ENCODE measurements at places on chromosomes 5 and 9. TPM values are rescaled to one million over a fixed set of nuclear protein-coding genes. Genes with fewer than 3 reads are reported as not detected.
A peak's percentile ranks its signal among the peaks of the same experiment; 100 is the strongest.

- no peak for DNase-seq
- H3K4me1 ChIP-seq: peaks cover 17% of the 10 kb centered on the region
- no peak overlapping the region for H3K27ac ChIP-seq
These were observed 4.7 kb upstream of the LCN2 start for GRCh38 chr9:128144239-128145181.

GRCh38 chr5:68344447-68345111, 129.0 kb downstream of the PIK3R1 start:
- H3K4me1 ChIP-seq: peaks cover 42% of the 10 kb centered on the region
- peaks cover 4% of the 10 kb centered on the region for H3K27me3 ChIP-seq
- peak; percentile 28 for DNase-seq
- H3K4me3 ChIP-seq: no peak overlapping the region
- H3K27ac ChIP-seq: peak overlapping the region; percentile 31

LMNB1 gene
- total RNA-seq: 384 TPM

GRCh38 chr9:78386773-78387172, 89.8 kb downstream of the PSAT1 start:
- no peak overlapping the region for H3K27ac ChIP-seq
- DNase-seq: no peak
- no peaks in the 10 kb centered on the region for H3K4me1 ChIP-seq
- no peaks in the 10 kb centered on the region for H3K36me3 ChIP-seq
- no peaks in the 10 kb centered on the region for H3K27me3 ChIP-seq

ABLIM3 gene
- not detected for total RNA-seq

HTR4 gene
- not detected for total RNA-seq

GRCh38 chr5:80198399-80198798, 57.4 kb downstream of the SERINC5 start:
- DNase-seq: no peak
- H3K27me3 ChIP-seq: no peaks in the 10 kb centered on the region
- H3K27ac ChIP-seq: peak overlapping the region; percentile 59
- peak overlapping the region; percentile 19 for H3K4me3 ChIP-seq
- H3K4me1 ChIP-seq: peaks cover 44% of the 10 kb centered on the region

SLC27A6 gene
- total RNA-seq: not detected

BASP1 gene
- not detected for total RNA-seq

DNA sequence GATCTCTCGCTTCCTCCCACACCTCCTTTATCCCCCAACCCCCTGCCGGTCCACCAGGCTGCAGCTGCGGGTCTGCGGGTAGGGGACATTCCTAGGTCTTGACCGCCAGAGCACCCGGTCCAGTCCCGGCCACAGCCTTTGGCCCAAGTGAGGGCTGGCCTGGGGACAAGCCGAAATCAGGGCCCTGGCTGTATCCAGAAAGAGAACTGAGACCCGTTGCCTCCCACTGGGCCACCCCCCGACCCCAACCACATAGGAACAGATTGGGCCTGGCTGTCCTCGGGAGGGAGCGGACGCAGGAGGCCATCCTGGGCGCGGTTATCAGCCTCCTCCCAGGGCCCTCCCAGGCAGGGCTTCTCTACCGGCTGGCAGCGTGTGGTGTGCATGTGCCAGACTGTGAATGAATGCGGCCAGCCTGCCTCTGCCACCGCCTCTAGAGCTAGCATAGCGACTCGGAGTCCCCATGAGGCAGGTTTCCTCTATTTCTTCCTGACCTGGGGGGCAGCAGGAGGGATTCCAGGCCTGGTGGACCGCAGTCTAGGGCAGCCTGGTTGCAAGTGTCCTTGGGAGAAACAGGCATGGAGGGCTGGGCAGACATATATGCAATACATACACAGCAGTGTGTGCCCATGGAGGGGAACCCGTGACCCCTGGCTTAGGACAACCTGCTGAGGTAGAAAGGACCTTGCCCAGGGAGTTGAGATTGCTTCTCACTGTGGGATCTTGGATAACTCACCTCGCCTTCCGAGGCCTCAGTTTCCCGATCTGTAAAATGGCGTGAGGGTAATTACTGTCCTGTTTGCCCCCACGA, 1.2 kb downstream of the N4BP3 start:
- H3K27me3 ChIP-seq: peaks cover 22% of the 10 kb centered on the region
- H3K4me3 ChIP-seq: peak overlapping the region; percentile 77
- H3K36me3 ChIP-seq: no peaks in the 10 kb centered on the region
- H3K4me1 ChIP-seq: peaks cover 41% of the 10 kb centered on the region

- no peak overlapping the region for H3K4me3 ChIP-seq
- no peak overlapping the region for H3K27ac ChIP-seq
- no peak for DNase-seq
- peaks cover 21% of the 10 kb centered on the region for H3K27me3 ChIP-seq
- no peaks in the 10 kb centered on the region for H3K36me3 ChIP-seq
- peaks cover 6% of the 10 kb centered on the region for H3K4me1 ChIP-seq
These were observed 1.8 kb downstream of the LURAP1L start for GRCh38 chr9:12776513-12777055.

All from activated CD8-positive, alpha-beta T cell treated with anti-CD3 and anti-CD28 coated beads, Interleukin-2, amount 10 ng/mL, durations not matched to agents 7 days and 5 days (primary cell).